NCI-H2081 treated with DMSO at 0.1 percent for 48 hours (cell line): ENCODE measurements at places on chromosomes 5 and 9.
A peak's percentile ranks its signal among the peaks of the same experiment; 100 is the strongest.

- no peak for DNase-seq
Observed at GRCh38 chr5:171810227-171810626, 24.6 kb downstream of the SMIM23 start.

DNA sequence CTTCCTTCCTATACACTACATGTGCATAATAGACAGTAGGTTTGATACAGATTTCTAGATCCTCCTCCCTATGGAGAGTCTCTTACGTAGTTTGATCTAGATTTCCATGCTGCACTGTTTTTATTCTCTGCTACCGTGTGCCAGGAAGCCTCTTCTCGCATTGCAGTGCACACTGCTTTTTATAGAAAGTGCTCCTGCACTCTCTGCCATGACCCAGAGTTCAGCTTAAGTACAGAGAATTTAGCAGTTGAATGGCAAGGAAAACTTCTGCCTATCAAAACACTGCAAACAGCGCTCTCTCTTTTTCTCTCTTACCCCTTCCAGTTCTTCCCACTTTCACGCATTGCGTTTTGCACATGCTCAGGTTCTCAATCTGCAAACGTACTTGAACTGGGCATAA, 187.4 kb downstream of the ARHGAP26 start:
- no peak for DNase-seq

GRCh38 chr9:89905606-89906338, 301.0 kb downstream of the GADD45G start:
- no peak for DNase-seq

GRCh38 chr5:6539060-6539459, 90.4 kb downstream of the UBE2QL1 start:
- DNase-seq = no peak

GRCh38 chr5:176542596-176543427, 5.6 kb upstream of the RNF44 start:
- no peak for DNase-seq

DNA sequence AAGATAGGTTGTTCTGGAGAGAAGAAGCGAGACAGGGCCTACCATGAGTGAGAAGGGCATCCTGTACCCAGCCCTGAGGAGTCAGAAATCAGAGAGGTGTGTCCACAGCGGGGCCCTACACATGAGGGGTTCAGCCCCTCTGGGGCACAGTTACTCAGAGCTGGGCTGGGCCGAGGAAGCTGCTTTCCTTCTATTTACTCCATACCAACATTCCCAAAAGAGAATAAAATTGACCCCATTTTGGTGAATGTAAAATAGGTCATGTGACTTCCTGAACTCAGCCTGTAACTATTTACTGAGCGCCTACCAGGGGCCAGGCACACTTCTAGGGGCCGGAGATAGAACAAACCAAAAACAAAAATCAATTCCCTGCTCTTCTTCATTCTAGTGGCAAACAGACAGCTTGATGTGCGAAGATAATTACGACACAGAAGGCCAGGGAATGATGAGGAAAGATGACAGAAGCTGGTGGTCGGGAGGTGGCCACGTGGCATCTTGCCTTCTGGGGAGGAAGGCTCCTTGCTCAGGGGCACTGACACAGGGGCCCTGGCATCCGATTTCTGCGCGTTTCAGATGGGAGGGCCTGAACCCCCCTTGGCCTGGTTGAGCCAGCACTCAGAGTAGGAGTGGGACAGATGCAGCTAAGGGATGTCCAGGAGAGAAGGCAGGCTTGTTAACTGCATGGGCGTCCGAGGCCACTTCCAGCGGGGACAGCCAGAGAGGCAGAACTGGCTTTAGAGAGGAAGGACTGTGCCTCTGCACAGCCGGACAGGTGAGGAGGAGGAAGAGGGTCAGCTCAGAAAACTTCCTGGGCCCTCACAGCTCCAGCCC, 121.8 kb downstream of the NSG2 start:
- no peak for DNase-seq

GRCh38 chr5:141495453-141495811, 6.6 kb downstream of the PCDHGC5 start:
- DNase-seq = no peak

DNA sequence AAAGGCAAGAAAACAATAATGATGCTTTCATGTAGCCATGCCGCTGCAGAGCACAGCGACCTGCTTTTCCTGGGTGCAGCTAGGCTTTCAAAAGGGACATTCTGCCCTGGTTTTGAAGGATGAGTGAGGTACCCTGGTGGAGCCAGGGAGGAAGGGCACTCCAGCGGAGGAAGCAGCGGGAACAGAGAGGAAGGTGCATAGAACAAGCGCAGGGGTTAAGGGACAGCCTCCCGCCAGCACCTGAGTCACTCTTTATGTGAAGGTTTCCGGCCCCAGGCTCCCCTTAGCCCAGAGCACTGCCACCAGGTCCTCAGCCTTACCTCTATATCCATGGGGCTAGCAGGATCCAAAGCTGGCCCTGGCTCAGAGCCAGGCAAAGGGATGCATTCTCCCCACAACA, 221.1 kb downstream of the CDK5RAP2 start:
- DNase-seq = no peak

GRCh38 chr9:109409773-109410397, 88.2 kb downstream of the PTPN3 start:
- DNase-seq = no peak

DNA sequence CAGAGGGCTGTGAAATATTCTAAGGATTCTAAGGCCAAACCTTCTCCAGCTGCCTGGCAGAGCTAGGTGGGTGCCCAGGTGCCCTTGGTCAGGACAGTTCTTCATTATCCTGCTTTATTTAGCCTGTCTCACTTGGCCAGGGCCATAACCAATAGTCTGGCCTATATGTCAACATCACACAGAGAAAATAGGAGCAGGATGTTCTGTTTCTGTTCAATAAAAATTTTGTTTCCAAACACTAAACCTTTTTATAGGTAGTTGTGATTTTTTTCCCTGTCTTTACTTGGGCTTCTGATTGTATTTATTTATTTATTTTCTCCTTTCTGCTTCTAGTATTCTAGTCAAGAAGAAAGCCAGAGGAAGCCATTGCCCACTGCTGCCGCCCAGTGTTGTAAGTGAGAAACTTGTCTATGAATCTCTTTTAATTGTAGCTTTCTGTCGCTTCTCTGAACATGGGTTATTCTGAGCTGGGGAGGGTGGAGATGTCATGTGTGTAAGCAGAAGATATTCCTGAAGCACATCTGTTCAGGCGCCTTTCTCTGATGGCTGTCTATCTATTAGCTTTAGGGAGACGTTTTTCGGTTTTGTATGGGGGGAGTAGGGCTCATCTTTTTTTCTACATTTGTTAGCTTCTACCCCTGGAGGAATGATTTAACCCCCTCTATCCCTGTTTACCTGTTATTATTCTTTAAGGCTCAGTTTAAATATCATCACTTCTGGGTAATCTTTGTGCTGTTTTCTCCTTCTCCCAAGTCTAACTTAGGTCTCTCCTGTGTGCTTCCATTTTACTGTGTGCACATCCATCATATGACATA, 97.1 kb downstream of the UNC13B start:
- DNase-seq = peak; percentile 5

GRCh38 chr5:120162321-120162720, 301.8 kb upstream of the PRR16 start:
- no peak for DNase-seq

DNA sequence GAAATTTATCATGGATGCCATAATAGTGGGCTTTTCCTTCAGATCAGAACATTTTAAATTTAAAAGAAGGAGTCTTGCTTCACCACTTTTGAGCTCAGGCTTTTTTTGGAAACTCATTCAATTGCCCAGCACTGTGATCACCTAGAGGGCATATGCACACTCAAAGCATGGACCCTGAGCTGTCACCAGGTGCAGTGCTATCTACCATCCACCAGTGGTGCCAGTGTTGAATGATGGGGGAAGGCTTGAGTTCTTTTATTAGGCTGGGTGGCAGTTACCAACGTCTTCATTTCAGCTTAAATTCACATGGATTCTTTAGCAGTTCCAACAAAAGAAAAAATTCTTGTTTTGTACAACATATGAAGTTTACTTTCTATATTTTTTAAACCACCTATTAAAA, 164.1 kb downstream of the CFAP90 start:
- DNase-seq = no peak

GRCh38 chr9:21696411-21696871, 106.0 kb upstream of the MTAP start:
- no peak for DNase-seq
